ENCODE measurements at places on chromosomes 2 and 18.

- DNase-seq = peak; percentile 38
These were observed 61.1 kb upstream of the SP3 start for GRCh38 chr2:174026122-174026845.

DNA sequence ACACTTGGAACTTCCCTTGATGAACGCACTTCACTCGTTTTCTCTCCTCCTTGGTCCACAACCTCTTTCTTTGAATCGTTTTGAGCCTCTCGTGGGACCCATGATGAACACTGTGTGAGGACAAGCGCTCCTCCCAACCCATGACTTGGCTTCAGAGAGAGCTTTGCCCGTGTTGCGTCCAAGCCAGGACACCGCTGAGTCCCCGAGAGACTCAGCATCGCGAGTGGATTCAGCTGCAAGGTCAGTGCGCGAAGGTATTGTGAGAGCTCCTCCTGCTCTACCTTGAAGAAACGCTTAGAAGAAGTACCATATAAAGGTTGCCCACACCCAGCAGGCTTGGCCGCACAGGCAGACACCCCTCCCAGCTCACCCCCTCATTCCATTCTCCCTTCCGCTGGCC, 58.7 kb downstream of the ZNF516 start:
- no peak for DNase-seq

- no peak for DNase-seq
These were observed 58.4 kb upstream of the UNC80 start for GRCh38 chr2:209713219-209713618.

DNA sequence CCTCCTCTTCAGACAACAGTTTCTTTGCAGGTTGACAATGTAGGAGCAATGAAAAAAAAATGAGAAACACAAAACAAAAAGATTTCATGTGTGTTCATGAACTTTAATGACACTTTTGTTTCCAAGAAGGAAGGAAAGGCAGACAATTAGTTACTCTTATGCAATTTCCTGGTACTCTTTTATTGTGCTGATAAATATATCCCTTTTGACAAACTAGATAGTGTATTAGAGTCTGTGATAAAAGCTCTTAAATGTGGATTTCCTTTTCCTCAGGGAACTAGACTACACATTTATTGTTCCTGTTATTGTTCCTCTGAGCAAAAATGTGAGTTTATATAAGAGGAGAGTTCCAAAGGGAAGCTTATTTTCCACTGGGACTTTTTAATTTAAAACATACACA, 188.7 kb upstream of the NRXN1 start:
- DNase-seq = no peak

GRCh38 chr2:3151153-3151918, 226.3 kb downstream of the EIPR1 start:
- DNase-seq = no peak

GRCh38 chr2:51782921-51783765, 751.2 kb upstream of the NRXN1 start:
- peak; percentile 64 for DNase-seq

DNA sequence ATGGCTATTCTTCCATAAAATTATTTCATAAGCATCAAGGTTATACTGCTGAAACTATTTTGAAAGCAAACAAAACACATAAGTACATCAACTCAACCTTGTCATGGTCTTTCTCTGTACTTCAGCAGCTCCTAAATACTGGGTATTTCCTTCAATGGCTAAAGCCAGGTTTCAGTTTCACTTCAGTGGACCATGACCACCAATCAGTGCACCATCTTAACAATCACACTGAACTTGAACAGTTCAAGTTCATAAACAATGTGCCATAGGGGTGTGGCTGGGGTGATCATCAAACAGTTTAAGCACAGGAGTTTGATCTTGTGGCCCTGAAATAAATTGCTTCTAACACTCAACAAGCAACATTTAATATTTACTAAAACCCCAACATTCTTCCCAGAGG, 124.1 kb upstream of the FIGN start:
- DNase-seq = no peak

DNA sequence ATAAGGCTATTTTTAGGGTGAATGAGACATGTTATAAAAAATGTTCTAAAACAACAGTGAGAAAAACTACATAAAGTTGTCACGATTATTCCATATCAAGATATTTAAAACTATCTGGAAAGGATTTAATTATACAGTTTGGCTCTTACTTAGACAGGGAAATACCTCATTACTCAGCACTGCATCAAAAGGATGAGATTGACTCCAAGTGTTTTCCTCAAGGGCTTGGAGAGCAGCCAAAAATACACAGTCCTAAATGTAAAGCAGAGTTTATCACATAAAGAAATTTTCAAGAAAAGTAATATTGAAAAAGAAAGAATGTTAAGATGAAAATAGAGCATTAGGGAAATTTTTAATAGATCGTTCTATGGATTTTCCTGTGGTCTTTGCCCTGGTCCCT, 285.5 kb upstream of the NETO1 start:
- no peak for DNase-seq

DNA sequence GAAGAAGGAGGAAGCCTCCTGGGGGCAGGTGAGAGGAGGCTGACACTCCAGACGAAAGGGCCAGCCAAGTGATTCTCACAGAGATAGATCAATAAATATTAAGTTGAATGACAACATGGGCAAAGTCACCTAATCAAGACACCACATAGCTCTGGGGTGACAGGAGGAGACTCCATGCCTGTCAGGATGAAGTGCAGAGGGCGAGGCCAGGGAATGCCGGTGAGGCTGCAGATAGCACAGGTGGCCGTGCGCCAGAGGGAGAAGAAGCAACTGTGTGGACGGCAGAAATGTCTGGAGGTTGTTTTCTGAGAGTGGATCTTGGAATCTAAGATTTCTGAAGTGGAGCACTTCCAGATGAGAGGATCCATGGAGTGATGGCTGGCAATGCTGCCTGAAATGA, 71.4 kb downstream of the NAB1 start:
- no peak for DNase-seq

DNA sequence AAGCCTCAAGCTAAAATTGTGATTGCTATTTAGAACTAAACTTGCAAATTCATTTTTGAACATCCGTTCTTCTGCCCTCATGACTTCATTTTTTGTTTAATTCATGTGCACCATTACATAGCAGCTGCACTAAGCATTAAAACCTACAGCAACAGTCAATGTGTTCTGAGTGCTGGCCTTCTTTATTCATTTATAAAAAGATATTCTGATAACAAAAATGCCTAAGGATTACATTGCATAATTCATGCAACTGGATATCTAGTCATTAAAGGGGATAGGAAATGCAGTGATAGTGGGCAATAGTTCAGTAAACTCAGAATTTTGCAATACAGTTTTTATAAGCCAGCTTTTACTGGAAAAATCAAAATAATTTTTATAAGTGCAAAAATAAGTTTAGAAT, 294.4 kb upstream of the EPC2 start:
- no peak for DNase-seq

DNA sequence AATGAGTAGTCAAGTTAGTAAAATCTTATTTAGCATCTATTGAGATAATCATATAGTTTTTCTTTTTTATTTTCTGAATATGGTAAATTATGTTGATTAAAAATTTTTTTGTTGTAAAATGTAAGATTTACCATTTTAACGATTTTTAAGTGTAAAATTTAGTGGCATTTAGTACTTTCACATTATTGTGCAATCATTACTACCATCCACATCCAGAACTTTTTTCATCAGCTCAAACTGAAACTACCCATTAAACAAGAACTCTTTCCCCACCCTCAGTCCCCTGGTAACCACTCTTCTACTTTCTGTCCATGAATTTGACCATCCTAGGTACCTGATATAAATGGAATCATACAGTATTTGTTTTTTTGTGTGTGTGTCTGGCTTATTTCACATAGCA, 11.1 kb downstream of the RAB3GAP1 start:
- DNase-seq = no peak

GRCh38 chr2:10647441-10647840, 42.3 kb downstream of the NOL10 start:
- DNase-seq = no peak

- DNase-seq = no peak
These were observed 43.7 kb downstream of the EPAS1 start for GRCh38 chr2:46340740-46341420.

- DNase-seq = no peak
These were observed 110.2 kb downstream of the BARD1 start for GRCh38 chr2:214699236-214699635.

DNA sequence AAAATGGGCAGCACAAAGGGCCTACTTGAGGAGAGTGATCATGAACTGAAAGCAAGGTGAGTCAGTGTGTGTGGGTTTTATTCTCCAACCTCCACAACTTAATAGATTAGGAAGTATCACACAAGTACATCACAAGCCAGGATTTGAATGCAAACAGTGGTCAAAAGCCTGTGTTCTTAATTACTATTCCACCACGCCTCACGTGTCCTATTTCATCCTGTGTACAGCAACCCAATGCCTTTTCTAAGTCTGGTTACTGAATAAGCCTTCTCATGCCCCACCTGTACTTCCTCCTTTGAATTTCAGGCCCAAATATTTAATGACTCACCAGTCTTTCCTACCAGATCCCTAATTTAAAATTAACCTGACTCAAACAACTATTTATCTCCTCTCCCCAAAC, 755.7 kb upstream of the SLC8A1 start:
- DNase-seq = no peak

GRCh38 chr18:75203416-75204268, 5.3 kb downstream of the PTGR3 start:
- DNase-seq = no peak

DNA sequence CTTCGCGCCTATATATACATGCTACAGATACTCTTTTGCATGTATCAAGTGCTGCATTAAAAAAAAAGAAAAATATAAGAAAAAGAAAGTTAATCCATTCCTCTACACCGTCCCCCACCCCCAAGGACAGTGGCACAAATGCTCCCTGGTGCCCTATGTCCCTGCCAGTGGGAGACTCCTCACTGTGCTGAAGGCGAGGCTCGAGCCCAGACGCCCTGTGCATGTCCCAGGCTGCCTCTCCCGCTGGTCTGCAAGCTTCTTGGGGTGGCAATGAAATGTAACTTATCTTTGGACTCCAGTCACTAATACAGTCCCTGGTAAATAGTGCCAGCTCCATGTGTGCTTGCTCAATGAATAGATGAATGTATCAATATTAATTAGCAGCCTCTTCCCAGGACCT, 185.6 kb upstream of the SMAD2 start:
- DNase-seq = no peak

- no peak for DNase-seq
These were observed 13.2 kb downstream of the SLC66A3 start for GRCh38 chr2:11168488-11168887.

GRCh38 chr18:36402765-36403396, 105.4 kb downstream of the FHOD3 start:
- no peak for DNase-seq

- no peak for DNase-seq
These were observed 19.4 kb downstream of the RBBP8 start for GRCh38 chr18:22952525-22952924.

DNA sequence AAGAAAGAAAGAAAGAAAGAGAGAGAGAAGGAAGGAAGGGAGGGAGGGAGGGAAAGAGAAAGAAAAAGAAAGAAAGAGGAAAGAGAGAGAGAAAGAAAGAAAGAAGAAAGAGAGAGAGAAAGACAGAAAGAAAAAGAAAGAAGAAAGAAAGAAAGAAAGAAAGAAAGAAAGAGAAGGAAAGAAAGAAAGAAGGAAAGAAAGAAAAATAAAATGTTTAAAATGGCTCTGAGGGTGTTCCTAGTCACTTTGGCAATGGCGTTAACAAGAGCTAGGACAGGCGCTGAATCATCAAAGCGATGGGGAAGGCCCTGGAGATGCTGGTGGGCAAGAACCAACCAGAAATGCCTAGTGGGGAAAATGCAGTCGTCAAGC, 77.8 kb upstream of the GPC1 start:
- no peak for DNase-seq

DNA sequence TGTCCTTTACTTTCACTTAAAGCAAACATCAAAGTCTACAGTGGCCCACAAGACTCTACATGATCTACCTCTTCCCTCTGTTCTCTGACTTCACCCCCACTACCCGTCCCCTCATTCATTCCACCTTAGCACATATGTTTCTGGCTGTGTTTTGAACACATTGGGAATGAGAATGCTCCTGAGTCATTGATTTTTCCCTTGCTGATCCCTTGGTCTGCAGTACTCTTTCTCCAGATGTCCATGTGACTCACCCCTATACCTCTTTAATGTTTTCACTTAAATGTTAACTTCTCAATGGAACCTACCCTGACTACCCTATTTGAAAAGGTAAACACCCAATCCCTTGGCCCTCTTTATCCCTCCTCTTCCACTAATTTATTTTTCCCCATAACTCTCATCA, 30.7 kb upstream of the FRZB start:
- DNase-seq = no peak

DNA sequence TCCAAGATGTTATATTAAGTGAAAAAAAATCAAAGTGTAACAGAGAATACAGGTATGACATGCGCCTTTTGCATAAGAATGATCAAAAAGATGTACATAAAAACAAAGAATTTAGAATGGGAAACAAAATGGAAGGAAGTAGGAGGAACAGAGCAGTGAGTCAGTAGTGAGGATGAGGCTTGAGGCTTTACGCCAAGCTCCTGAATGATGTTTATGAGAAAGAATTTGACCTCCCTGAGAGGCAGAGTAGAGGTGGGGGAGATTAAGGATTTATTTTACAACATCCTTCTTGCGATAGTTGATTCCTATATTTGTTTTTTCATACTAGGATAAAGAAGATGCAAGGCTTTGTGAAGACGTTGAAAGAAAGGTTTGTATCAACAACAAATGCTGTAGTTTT, 81.4 kb downstream of the DCDC2C start:
- DNase-seq = peak; percentile 51

DNA sequence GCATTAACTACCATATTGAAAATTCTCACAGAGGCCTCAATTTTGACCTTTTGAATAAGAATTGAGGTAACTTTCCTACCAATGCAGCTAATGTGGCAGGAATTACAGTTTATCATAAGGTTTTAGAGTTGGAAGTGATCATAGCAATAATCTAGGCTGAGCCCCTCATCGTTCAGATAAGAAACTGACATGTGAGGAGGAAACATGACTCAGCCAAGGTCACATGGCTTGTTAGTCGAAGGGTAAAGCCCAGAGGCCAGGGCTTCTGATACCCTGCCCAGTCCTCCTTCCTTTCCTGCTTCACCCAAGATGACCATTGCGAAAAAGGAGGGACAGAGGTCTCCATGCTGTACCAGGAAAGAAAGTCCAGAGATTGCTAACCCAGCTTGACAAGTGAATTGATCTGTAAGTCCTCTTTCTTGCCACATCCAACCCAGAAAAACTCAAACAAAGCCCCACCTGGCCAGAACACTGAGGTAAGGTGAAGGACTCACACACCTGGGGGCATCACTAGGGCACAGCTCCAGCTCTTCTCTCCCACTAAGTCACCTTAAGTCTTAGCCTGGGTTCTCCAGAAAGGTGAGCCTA, 174.8 kb downstream of the EN1 start:
- DNase-seq = no peak

DNA sequence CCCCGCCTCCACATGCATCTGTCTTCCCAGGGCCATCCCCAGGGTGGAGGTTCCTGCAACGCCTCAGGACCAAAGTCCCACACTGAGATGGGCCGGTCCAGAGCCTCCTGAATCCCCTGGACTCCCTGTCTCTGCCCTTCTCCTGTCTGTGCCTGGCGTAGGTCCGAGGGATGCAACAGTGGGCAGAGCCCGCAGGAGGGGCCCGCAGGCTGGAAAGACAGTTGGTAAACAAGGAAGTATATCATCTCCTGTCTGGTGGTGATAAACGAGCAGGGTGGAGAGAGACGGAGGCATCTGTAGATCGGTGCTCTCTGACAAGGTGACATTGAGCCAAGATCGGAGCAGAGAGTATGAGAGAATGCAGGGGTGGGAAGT, 72.6 kb upstream of the RAB6C start:
- DNase-seq = no peak

GRCh38 chr18:48938827-48939204, 11.9 kb downstream of the SMAD7 start:
- DNase-seq = no peak

- DNase-seq = no peak
These were observed 271.3 kb downstream of the ICOS start for GRCh38 chr2:204207866-204208265.
